Activated naive CD4-positive, alpha-beta T cell (primary cell): ENCODE measurements at places on chromosomes 5 and 9.

- no peak for DNase-seq
Measured at GRCh38 chr5:91158011-91158410, 225.1 kb downstream of the ARRDC3 start.

DNA sequence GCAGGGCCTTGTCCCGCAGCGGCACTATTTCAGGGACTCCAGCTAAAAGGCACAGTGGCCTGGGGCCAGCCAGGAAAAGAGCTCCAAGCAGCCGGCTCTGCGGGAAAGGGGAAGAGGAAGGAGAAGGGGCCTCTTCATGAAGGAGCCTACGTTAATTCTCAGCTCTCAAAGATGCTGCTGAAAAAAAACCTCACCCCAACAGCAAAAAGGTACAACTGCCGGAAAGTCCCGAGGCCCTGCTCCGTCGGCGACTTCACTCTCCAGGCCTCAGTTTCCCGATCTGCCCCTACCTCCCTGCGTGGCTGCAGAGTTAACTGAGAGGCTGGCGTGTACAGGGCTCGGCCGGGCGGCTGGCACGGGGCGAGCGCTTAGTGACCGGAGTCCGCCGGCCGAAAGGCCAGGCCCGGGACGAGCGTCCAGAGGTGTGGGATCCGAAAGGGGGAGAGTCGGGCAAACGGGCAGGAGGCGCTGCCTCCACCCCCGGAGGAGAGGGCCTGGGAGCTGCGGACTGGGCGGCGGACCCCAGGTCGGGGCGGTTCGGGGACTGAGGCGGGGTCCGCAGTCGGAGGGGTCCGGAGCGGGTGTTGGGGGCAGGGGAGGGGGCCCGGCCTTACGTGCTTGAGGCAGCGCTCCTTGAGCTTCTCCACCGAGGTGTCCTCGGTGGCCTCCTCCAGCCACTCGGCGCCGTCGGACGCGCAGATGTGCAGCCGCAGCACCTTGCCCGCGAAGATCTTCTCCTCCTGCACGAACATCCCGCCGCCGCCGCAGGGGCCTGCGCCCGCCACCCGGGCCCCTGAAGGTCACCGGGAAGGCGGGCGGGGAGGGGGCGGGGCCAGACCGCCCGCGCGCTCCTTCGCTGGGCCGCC is 529 bp downstream of the UBAC1 start:
- no peak for DNase-seq

DNA sequence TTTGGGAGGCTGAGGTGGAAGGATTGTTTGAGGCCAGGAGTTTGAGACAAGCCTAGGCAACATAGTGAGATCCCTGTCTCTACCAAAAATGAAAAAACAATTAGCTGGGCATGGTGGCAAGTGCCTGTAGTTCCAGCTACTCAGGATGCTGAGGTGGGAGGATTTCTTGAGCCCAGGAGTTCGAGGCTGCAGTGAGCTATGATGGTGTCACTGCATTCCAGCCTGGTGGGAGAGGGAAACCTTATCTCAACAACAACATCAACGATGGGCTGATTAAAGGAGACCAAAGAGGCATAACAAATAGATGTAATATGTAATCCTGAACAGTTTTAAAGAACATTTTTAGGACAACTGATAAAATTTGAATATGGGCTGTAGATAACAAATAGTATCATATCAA is 34.2 kb upstream of the PANK3 start:
- no peak for DNase-seq

DNA sequence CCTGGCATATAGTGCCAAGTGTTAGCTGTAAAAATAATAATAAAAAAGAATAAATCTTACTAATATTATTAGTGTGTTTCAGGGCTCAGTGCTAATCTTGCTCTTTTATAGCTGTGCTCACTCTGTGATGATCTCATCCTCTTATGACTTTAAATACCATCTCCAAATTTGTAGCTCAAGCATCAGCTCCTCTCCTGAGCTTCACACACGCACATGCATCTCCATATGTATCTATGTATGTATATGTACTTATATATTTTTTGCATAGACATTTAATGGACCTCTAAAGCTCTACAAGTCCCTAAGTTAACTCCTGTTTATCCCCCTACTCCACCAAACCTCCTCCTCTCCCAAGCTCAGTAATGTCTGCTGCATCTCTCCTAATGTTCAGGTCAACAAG is 170.8 kb upstream of the NR3C1 start:
- no peak for DNase-seq

DNA sequence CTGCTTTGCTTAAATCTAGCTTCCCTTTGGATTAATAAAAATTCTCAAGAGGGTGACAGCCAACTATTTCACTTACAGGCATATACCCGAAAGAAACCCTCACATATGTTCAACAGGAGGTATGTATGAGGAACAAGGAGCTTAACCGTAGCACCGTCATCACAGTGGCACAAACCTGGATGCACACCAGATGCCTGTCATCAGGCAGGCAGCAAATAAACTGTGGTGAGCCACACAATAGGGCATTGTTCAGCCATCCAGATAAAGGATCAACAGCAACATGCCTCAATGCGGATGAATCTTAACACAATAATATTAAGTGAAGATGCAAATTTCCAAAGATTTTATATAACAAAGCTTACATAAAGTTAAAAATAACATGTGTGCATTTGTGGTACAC is 5.5 kb upstream of the TNFSF15 start:
- no peak for DNase-seq
